ENCODE measurements at places on chromosomes 4 and X.

GRCh38 chrX:132820675-132821074 is 137.8 kb downstream of the HS6ST2 start:
- DNase-seq, result no peak

DNA sequence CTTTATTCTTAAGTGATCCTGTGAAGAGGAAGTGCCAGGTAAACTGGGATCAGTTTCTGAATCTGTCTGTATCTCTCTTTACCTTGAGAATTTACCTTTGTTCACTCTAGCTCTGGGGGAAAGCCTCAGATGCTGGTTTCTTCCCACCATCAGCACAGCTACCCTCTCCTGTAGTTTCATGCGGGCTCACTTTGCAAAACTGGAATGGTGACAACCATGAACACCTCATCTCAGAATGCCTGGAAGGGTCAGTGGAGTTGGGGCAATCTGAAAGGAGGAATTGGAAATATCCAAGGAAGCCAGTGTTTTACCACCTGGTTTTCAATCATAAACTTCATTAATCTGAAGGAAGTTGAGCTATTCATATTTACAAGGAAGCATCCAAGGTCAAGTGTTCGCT is 30.8 kb upstream of the DCX start:
- no peak for DNase-seq

DNA sequence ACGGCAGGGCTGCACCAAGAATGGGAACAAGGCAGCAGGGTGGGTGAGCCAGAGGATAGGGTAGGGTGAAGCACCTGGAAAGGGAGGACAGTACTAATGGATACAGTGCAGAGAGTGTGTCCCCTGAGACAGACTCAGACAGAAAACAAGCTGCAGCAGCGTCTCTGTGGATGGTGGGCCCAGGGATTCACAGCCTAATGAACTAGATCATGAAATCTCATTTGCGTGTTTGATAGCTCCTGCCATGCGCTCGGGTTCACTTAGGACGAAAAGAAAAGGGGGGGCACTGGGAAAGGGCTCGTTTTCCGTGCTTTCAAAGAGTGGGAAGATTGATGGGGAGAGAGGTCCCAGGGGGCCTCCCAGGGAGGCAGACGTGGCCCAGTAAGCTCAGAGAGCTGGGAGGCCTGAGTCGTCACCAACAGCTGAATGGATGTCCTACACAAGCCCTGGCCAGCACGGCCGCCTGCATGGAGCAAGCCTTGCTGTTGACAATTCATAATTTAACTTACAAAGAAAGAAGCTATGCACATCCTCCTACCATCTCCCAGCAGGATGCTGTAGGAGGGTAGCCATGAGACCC is 446.9 kb downstream of the BCOR start:
- no peak for DNase-seq

- DNase-seq, result peak; percentile 2
These were observed 342.9 kb downstream of the MAGEB5 start for GRCh38 chrX:26558719-26559386.

DNA sequence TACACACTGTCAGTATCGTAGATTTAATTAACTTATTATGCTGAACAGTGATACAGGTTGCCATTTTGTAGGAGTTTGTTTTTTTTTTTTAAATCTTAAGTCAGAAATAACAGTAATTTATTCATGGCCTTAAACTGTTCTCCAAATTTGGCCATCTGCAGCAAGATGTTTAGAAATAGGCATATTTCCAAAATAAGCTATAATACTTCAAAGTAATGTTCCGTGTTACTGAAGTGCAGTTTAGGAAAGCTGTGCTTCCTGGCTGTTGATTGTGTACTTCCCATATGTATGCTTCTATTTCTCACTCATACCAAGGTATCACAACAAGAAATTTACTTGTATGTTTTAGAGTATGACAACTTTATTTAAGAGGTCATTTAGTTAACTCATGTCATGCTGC is 28.9 kb downstream of the CPEB2 start:
- no peak for DNase-seq

DNA sequence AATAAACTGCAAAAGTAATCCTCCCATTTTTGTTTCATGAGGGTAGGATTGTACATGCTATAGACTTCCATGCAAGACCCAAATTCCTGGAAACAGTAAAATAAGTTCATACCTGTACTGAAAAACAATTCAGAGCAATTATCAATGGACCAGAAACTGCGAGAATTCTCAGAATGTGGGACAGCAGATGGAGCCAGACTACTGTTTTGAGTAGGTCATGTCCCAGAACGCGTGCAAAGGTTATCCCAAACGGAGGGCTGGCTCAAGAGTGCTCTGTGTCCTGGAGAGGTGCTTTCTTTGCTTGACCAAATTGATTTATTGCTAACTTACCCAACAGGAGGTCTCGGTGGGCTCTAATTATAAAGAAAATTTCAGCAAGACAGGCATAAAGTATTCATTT is 1.7 kb upstream of the MAGEH1 start:
- DNase-seq, result peak; percentile 21

- no peak for DNase-seq
These were observed 154.5 kb upstream of the GALNT7 start for GRCh38 chr4:173014113-173014558.

GRCh38 chrX:39689376-39690104 is 408.2 kb downstream of the BCOR start:
- no peak for DNase-seq

- no peak for DNase-seq
These were observed 20.7 kb downstream of the ARHGAP24 start for GRCh38 chr4:85495621-85496020.

GRCh38 chr4:71592793-71593192 is 191.1 kb downstream of the GC start:
- no peak for DNase-seq

DNA sequence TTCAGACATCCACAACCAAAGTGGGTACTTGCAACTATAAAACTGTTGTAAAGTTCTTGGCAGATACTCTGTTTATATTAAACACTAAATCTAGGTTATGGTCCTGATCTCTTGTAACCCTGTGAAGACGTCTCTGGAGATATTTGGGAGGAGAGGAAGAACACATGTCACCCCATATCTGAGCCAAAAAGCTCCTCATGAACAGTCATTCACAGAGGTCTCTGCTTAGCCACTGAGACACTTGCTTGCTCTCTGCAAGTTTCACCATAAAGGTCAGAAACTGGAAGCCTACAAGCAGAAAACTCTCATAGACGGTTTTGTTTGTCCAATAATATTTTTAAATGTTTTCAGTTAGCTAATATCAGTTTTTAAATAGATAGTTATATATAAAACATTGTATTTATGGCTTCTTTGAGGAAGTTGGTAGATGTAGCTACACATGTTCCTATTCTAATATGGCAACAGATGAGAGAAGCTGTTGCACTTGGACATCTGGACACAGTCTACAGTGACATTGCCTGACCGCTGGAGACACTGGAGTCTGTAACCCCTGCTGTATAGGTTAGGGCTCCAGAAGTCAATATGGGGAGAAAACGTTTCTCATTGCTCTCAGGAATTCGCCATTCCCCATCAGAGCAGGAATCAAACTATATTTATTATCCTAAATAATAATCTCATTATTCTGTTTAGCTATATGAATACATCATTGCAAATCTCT is 73.6 kb downstream of the C4orf46 start:
- DNase-seq, result no peak

GRCh38 chrX:68821616-68822015 is 7.2 kb upstream of the EFNB1 start:
- no peak for DNase-seq

DNA sequence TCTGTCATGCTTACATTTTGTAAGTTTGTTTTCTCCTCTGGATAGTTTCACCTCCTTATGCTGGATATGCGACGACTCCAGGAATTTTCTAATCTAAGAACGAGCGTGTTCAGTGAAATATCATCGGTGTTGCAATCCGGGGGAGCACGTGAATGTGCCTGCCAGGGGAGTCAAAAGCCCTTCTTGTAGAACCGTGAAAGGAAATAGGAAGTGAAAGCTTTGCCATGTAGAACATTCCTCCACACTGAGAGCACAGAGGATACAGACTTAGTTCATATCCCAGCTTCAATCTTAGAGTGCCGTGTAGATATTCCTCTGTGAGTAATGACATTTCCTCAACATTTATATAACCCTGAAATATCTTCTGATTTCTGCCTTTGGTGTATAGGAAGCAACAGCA is 121.2 kb downstream of the VEGFC start:
- no peak for DNase-seq

GRCh38 chr4:145660064-145660463 is 19.9 kb upstream of the C4orf51 start:
- DNase-seq, result no peak

DNA sequence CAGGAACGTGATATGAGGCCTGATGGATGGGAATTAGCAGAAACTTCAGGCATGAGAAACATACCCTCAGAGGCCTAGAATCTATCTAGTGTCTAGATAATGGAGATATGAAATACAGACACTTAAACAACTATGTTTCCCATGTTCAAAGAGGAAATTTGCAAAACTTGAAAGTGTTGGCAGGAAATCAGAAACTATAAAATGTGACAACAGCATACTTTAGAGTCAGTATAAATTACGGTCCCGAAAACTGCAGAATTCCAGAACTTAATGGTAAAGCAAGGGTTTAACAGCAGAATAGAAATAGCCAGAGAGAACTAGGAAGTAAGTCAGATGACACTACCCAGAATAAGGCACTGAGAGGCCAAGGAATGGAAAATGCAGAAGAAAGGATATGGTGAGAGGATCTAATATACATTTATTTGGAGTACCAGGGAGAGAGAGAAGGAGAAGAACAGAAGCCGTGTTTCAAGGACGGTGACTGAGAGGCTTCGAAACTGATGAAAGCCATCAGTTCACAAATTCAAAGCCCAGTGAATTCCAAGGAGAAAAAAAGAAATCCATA is 7.4 kb downstream of the HTT-AS start:
- DNase-seq, result no peak

DNA sequence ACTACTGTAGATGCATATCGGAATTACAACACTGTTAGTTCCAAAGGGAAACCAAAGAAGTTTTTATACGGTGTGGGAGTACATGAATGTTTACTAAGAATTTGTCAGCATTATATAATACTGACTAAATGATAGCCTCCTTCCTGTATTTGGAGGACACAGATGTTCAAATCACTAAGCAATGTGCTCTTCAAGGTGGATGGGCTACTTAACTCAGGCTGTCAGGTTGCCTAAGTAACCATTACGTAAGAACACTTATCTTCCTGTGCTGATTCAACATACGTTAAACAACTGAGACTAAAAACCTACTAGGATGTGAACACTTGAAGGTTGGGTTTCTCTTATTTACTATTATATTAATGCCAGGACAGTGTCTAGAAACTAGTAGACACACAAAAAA is 81.9 kb upstream of the HPGD start:
- DNase-seq, result no peak

- no peak for DNase-seq
These were observed 39.3 kb upstream of the NHSL2 start for GRCh38 chrX:71871367-71871766.

GRCh38 chrX:54181202-54181953 is 1.7 kb downstream of the FAM120C start:
- no peak for DNase-seq

DNA sequence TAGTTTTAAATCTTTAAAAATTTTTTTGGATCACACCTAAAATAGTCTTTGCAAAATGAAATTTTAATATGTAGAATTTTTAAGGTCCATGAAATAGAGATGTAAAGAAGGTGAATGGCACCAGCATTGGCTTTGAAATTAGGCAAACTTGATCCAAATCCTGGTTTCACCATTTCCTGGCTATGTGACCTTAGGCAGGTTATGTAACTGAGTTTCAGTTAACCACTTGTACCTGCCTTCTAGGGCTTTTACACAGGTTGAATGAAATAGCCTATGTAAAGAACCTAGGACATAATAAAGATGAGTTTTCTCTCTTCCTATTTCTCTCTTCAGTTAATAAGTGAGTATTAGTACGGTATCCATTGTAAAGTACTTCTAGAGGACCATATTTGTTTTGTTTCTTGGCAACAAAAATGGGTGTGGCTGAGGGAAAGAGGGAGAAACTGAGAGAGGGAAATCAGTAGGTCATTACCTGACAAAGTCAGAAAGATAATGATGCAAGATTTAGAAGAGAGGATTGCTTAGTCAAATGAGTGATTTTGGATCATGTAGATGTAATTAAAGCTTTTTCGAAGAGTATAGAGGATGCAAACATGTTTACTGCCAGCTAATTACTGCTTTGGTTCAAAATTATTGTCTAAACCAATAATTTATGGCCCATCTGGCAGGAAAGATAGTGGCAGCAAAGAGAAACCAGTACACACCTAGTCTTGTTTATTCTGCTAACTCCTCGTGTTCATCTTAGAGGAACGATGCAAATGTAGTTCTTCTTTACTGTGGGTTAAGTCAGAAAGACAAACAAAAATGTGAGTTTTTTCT is 81.9 kb downstream of the PDLIM5 start:
- no peak for DNase-seq

GRCh38 chrX:3403748-3404147 is 57.3 kb upstream of the MXRA5 start:
- DNase-seq, result no peak

DNA sequence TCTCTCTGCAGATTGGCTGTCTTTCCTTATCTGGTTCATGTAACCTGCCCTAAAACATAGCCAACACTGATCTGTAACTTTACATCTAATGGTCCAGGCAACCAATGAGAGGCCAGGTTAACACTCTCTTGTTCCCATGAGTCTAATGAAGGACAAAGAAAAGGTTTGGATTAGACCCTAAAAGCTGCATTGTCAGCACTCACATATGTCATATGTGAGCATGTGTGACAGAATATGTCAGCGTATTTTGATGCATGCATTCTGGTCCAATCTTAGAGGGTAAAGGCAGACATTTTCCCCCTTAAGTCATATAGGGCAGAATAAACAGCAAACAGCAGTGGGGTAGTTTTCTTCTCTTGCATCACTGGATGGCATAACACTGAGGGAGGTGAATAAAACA is 3.7 kb downstream of the NDST3 start:
- no peak for DNase-seq

GRCh38 chr4:18847249-18847890 is 825.8 kb upstream of the LCORL start:
- peak; percentile 16 for DNase-seq

DNA sequence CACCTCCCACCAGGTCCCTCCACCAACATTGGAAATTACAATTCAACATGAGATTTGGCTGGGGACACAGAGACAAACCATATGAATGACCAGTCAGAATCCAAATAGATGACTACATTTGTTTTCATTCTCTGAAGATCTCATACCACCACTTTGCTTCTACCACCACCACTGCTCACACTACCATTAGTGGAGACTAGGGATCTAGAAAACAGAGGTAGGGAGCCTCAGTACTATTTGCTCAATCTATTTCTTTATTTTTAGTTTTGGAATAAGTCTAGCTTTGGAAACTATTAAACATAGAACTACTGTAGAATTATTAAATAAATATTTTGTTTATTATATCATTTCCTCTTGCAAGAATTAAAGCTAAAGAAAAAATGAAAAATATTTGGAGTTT is 727.9 kb downstream of the CCSER1 start:
- no peak for DNase-seq

- no peak for DNase-seq
These were observed 32.6 kb downstream of the FRMPD3 start for GRCh38 chrX:107482046-107482445.

- no peak for DNase-seq
These were observed 47.5 kb downstream of the SPATA18 start for GRCh38 chr4:52098618-52099017.
